ENCODE measurements at places on chromosomes 2 and 18.

DNA sequence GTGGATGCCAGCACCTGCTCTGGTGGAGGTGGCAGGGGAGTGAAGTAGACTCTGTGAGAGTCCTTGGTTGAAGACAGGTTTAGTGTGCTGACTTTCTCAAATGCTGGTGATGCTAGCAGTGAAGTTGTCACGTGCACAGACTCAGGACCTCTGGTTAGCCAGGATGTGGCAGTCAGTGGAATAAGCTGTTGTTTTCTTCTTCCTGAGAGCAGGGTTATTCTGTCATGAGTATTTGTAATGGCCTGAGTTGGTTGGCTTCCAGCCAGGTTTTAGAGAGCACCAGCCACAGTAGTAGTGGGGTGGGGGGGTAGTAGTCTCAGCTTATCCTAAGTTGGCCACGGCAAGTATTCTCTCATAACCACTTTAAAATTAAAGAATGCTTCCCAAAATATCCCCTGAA is 238.5 kb upstream of the FBXO11 start:
- no peak for DNase-seq

DNA sequence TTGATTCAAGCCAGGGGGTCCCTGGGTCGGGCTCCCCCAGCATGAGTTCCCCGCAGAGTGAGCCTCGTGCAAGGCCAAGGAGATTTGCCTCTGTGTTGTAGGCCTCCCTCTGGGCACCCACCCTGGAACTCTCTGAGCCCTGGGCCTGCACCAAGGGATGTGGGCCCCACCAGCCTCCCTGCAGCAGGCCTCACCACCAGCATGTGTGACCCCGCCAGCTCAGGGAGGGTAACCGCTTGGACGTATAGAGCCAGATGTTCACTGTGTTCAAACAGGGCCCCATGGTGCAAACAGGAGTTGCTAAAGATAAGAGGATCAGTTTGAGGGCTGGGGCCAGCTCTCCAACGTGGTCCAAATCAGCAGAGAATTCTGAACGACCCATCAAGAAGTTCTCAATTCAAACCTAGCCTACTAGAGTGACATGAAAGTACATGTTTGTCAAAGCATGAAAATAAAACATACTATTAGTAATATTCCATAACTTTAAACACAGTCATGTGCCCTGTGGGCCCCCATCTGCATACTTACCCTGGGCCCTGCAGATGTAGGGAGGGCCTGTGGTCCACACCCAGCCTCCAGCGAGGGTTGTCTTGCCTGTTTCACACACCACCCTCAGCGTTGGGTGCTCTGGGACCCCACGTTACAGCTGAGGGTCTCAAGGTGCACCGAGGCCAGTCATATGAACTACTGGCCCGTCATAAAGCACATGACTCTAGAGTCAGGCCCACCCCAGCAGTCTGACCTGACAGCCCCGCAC is 5.5 kb upstream of the TUBB6 start:
- DNase-seq, result no peak

GRCh38 chr2:39913648-39914461 is 134.8 kb upstream of the THUMPD2 start:
- no peak for DNase-seq

GRCh38 chr2:23464905-23465537 is 80.0 kb downstream of the KLHL29 start:
- no peak for DNase-seq

DNA sequence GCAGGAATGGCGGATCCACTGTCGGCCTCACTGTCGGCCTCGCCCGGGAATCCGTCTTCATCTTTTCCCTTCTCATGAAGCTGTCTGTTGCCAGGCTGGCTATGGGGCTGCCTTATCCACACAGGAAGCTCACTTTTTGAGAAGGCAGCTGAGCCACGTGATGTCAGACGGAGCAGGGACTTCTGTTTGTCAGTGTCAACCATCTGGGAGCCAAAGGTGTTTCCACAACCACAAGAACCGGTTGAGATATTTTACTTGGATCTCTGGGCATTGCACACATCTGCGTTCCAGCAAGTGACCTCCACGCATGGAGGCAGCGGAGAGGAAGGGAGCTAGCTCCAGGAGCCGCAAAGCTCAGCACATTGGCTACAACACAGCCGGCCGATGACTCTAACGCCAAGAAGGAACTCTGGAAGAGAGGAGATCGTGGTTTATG is 27.4 kb upstream of the TAF1B start:
- DNase-seq, result no peak

DNA sequence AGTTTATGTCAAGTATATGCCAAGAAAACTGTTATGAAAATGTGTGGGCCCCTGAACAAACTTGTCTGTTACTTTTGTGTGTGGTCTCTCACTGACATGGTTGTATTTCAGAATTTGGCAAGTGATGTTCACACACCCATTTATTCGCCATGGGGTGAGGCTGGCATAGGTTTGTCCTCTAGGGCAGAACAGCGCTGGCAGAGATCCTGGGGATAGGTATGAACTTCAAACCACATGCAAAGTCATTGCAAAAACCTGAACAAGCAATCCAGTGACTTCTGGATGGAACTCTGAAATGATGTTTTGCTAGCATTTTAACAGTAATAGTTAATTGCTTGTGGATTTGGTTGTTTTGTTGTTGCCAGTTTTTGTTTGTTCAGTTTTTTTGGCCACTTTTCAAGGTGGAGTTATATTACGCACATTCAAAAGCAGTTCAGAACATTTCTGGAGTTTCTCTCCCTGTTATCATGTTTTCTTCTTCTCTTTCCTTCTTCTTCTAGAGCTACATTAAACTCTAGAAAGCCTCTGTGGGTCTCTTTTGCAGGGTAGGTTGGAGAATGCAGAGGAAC is 78.5 kb downstream of the MDH1 start:
- DNase-seq, result no peak

DNA sequence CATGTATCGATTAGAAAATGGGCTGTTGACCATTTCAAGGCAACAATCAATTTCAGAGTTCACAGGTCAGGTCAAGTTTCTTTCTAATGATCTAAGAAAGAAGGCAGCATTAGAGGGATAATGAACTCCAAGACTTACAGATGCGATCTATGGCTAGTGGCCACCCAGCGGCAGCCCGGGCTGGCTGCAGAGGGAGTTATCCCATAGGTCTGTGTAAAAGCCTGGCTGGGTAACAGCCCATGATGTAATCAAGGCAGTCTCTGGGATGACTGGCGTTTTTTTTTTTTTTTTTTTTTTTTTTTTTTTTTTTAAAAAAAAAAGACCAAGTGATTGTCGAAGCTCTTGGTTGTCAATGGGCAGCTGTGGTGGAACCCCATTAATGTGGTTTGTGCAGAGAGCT is 171.1 kb upstream of the SKOR2 start:
- DNase-seq, result no peak

Data from activated CD4-positive, alpha-beta T cell treated with anti-CD3 and anti-CD28 coated beads for 1 hour (primary cell).